ENCODE measurements at places on chromosomes 6 and 20.

DNA sequence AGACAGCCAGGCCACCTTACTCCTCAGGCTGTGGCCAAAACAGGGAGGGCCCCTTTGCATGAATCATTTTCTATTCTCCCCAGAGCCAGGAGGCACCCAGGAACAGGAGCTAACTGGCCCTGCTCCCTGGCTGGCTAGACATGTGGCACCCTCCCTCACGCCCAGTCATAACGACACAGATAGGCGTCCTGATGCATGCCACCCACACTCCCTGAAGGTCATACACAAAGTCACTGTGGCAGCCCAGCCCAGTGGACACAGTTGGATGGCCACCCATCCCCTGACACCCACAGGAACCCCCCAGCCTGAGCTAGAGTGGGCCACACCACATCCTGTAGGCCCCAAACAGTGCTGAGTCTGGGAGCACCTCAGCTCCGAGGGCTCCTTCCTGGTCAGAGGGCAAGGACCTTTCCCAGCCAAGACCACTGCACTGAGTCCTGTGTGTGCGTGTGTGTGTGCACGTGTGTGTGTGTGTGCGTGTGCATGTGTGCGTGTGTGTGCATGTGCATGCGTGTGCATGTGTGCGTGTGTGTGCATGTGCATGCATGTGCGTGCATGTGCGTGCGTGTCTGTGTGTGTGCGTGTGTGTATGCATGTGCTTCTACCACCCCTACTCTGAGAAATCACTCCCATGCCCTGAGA, 21.6 kb downstream of the TFEB start:
- no peak for DNase-seq

DNA sequence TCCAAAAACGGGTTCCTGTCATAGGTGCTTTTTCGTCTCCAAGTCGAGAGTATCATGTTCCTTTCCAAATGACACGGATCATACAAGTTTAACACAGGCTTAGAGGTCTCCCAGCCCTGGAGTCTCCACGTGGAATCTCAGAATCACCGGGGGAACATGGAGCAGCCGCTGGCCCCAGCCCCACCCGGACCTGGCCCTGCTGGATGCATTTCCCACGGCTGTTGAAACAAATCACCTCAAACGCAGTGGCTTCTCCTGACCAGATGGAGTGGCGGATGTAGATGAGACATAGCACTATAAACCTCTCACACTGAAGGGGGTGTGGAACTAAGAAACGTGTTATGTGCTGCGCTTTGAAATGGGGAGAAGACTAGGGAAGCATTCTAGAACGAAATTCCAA, 70.0 kb upstream of the FRMD1 start:
- no peak for DNase-seq

- no peak for DNase-seq
Observed at GRCh38 chr20:47262008-47262364, 94.5 kb downstream of the ZMYND8 start.

- DNase-seq, result no peak
Observed at GRCh38 chr6:97262676-97263075, 20.3 kb downstream of the MMS22L start.

Measured in astrocyte of the hippocampus (primary cell).